Activated naive CD4-positive, alpha-beta T cell treated with anti-CD3 and anti-CD28 coated beads for 36 hours (primary cell): ENCODE measurements at places on chromosomes 2 and 18. TPM values are rescaled to one million over a fixed set of nuclear protein-coding genes. Genes with fewer than 3 reads are reported as not detected.

DNA sequence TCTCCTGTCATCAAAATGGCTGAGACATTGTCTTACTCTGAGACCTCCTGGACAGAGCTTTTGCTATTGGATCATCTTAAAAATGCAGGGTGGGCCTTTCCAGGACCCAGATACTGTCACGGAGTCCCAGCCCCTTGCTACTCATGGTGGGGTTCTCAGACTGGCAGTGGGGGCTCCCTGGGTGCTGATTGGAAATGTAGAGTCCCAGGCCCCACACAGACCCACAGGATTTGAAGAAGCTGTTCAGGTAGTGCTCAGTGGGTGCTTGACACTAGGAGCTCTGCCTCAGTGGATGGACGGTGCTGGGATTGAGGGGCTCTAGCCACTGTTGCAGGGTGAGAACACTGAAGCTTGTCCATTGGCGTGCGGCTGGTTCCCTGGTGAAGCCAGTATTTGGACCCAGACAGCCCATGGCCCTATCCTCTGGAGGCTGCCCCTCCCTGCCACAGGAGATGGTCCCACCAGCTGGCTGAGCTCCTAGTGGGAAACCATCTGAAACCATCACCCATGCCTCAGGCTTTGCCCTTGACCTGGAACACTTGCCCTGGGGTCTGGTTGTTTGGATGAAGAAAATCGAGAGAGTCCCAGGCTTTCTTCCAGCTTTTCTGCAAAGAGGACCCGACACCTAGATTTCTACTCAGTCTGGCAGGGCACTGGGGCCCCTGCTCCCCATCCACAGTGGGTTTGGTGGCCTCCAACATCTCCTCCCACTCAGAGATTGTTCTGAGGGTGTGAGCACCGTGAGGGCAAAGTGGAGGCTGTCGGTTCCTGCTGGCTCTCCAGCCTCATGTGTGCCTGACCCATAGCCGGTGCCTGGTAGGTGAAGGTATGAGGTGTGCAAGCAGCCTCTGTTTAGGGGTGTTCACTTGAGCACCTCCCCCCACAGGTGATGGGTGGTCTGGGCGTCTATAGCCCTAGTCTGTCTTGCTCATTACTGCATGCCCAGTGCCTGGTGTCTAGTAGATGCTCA, 30.1 kb downstream of the MROH2A start:
- no peaks in the 10 kb centered on the region for H3K27me3 ChIP-seq
- H3K27ac ChIP-seq: no peak overlapping the region
- no peak overlapping the region for H3K4me3 ChIP-seq
- no peak for DNase-seq

DNA sequence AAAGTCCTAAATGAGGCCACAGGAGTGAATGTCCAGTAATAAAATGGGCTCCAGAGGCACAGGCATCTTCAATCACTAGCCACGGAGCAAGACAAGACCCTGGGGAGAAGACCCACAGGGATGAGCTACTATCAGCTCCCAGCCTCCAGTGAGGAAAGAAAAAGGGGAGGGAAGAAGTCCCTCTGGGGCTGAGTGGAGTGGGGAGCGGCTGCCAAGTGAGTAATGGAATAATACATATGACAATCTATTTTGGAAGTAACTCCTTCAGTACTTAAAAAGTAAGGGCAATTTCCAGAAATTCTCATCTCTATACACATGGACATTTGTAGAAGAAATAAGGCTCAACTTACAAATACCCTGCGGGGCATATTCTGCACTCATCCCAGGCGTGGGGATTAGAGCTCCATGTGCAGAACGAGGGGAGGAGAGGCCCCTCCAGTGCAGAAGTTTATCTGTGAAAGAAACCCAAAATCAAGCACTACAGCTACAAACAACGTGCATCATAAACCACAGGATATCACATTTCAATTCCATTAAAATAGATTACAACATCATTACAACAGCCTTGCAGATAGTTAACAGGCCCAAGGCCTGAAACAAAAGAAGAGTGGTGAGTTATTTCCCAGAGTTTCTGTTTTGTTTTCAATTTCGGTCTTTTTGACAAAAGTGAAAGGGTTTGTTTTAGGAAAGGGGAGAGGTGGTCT, 84.9 kb downstream of the BCL11A start:
- no peak overlapping the region for H3K27ac ChIP-seq
- no peak for DNase-seq
- no peaks in the 10 kb centered on the region for H3K4me1 ChIP-seq
- no peaks in the 10 kb centered on the region for H3K36me3 ChIP-seq
- no peaks in the 10 kb centered on the region for H3K27me3 ChIP-seq
- H3K4me3 ChIP-seq: no peak overlapping the region

CYRIA gene
- total RNA-seq: 1.0 TPM

DNA sequence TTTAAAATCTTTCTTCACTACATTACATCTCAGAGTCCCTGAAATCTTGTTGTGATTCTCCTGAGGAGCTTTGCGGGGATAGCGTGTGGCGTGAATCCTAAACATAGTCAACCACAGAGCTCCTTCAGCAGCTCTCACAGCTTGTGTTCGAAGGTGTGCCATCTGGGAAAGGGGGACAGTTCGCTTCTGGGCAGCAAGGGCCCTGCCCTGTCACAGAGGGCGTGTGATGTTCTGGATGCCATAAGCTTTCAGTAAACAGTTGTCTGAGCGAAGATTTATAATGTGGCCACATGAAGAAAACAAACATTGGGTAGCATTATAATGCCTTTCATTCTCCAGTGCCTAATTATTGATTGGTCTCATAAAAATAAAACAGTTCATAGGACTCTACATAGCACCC, 172.5 kb downstream of the MYO1B start:
- peaks cover 6% of the 10 kb centered on the region for H3K4me1 ChIP-seq
- H3K36me3 ChIP-seq: peaks cover 17% of the 10 kb centered on the region

DNA sequence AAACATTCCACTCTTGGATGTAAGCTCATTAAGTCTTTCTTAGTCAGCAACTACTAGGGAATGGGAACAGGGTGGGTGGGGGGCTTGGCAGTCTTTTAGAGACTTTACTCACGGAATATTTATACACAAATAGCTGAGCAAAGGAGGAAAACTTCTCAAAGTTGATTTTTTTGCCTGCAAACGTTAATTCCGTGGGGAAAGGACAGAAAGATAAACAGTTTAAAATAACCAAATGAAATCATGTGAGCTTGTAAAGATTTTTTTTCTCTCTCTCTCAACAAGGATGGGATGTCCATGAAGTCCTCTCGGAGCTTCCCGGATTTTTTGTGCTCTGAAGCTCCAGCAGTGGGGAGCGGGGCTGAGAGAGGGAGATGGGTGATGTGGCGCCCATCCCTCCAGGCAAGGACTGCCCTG, 32.2 kb upstream of the MAT2A start:
- no peaks in the 10 kb centered on the region for H3K27me3 ChIP-seq
- H3K4me1 ChIP-seq: no peaks in the 10 kb centered on the region
- no peaks in the 10 kb centered on the region for H3K36me3 ChIP-seq
- no peak overlapping the region for H3K4me3 ChIP-seq

GRCh38 chr18:78006774-78007260, 757.2 kb downstream of the GALR1 start:
- H3K4me1 ChIP-seq: no peaks in the 10 kb centered on the region
- DNase-seq: no peak
- no peaks in the 10 kb centered on the region for H3K36me3 ChIP-seq
- H3K27ac ChIP-seq: no peak overlapping the region
- H3K27me3 ChIP-seq: peaks cover 15% of the 10 kb centered on the region

IL36A gene
- not detected for total RNA-seq

MAL gene
- total RNA-seq: 22.3 TPM

- no peaks in the 10 kb centered on the region for H3K36me3 ChIP-seq
- H3K4me3 ChIP-seq: no peak overlapping the region
- H3K27ac ChIP-seq: no peak overlapping the region
- no peak for DNase-seq
- peaks cover 15% of the 10 kb centered on the region for H3K4me1 ChIP-seq
- peaks cover 2% of the 10 kb centered on the region for H3K27me3 ChIP-seq
These were observed 21.6 kb downstream of the CRIM1 start for GRCh38 chr2:36376992-36377738.

DNA sequence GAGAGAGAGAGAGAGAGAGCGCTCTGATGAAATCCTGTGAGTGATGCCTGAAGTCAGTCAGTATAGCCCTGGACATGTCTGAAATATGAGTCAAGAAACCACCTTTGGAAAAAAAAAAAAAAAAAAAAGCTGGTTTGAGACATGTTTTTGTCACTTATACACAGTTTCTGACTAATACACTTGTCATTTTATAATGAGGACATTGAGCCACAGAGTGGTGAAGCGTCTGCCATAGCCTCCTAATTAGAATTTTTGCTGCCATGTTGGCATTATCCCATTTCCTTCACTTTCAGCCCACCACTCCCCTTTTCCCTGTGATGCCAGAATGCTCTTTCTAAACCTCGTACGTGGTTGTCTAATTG, 15.7 kb upstream of the MYO3B start:
- no peaks in the 10 kb centered on the region for H3K4me1 ChIP-seq
- H3K36me3 ChIP-seq: no peaks in the 10 kb centered on the region
- no peak overlapping the region for H3K27ac ChIP-seq

DNA sequence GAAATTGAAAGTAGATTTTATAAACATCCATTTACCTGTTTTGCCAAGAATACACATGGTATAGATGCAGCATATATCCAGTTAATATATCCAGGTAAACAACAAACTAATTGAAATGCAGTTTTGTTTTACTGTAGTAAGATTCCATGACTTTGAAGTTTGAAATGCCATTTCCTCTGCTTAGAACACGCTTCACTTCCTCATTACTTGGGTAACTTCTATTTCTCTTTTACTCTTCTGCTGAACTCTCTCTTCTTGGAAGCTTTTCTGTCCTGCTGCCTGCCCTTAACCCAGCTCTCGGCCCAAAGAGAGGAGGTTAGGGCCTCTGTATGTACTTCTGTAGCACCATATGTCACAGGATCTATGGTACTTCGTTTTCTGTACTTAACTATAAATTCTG, 14.1 kb upstream of the IL1RL2 start:
- peaks cover 2% of the 10 kb centered on the region for H3K36me3 ChIP-seq
- no peak overlapping the region for H3K27ac ChIP-seq
- no peak for DNase-seq
- H3K27me3 ChIP-seq: peaks cover under 1% of the 10 kb centered on the region
- peaks cover 7% of the 10 kb centered on the region for H3K4me1 ChIP-seq
- no peak overlapping the region for H3K4me3 ChIP-seq

- DNase-seq: no peak
- H3K4me3 ChIP-seq: no peak overlapping the region
- no peaks in the 10 kb centered on the region for H3K36me3 ChIP-seq
- no peaks in the 10 kb centered on the region for H3K4me1 ChIP-seq
- H3K27ac ChIP-seq: no peak overlapping the region
These were observed 407.6 kb upstream of the HS6ST1 start for GRCh38 chr2:128726236-128726635.

GRCh38 chr2:129801575-129801974, 177.9 kb upstream of the RAB6C start:
- H3K36me3 ChIP-seq: no peaks in the 10 kb centered on the region
- H3K27me3 ChIP-seq: no peaks in the 10 kb centered on the region
- H3K27ac ChIP-seq: no peak overlapping the region
- DNase-seq: no peak
- no peak overlapping the region for H3K4me3 ChIP-seq
- no peaks in the 10 kb centered on the region for H3K4me1 ChIP-seq

GRCh38 chr2:229083606-229084340, 187.3 kb downstream of the PID1 start:
- no peaks in the 10 kb centered on the region for H3K4me1 ChIP-seq
- no peak for DNase-seq
- no peak overlapping the region for H3K4me3 ChIP-seq
- H3K27ac ChIP-seq: no peak overlapping the region

HOXD13 gene
- not detected for total RNA-seq

- no peak overlapping the region for H3K4me3 ChIP-seq
- H3K27me3 ChIP-seq: no peaks in the 10 kb centered on the region
- no peak overlapping the region for H3K27ac ChIP-seq
- DNase-seq: no peak
- peaks cover 6% of the 10 kb centered on the region for H3K4me1 ChIP-seq
These were observed 17.5 kb downstream of the YPEL5 start for GRCh38 chr2:30164131-30164925.

DNA sequence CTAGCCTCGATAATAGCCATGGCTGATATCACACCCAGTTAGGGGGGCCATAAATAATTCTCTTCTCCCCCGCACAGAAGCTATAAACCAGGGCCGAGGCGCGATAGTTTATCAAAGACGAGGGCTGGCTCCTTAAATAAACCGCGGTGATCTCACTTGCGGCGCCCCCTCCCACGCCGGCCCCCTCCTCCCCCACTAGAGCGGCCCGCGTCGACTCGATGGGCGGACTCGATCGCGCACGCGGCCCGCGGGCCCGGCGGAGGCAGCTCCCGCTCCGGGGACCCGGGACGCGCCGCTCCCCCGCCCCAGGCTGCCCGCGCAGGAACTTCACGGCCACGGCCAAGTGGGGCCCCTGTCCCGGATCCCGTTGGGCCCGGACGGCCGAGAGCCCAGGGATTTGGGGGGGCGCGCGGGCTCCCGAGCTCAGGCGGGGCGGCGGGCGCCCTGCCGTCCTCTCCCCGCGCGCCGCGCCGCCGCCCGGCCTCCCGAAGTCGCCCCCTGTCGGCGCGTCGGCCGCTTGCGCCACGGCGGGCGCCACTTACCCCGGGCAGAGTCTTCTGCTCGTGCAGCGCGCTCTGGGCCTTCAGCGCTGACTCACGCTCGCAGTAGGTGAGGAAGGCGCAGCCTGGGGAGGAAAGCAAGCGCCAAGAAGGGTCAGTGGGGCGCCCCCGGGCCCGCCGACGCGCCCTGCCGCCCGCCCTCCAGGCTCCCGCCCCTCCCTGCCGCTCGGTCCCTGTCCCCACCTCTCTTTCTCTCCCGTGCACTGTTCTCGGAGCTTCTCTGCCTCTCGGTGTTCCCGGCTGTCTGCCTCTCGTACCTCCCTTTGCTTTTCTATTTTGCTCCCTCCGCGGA, 80.4 kb downstream of the CELF4 start:
- peaks cover 69% of the 10 kb centered on the region for H3K27me3 ChIP-seq
- no peaks in the 10 kb centered on the region for H3K36me3 ChIP-seq
- H3K4me1 ChIP-seq: peaks cover 10% of the 10 kb centered on the region

- no peak overlapping the region for H3K4me3 ChIP-seq
- peaks cover 51% of the 10 kb centered on the region for H3K4me1 ChIP-seq
- DNase-seq: no peak
These were observed 195.7 kb upstream of the ID2 start for GRCh38 chr2:8486141-8486540.

DNER gene
- total RNA-seq: not detected

MALL gene
- 0.17 TPM for total RNA-seq

IL1R1 gene
- total RNA-seq: 5.7 TPM

GRCh38 chr2:240953426-240954410, 44.7 kb upstream of the SNED1 start:
- no peaks in the 10 kb centered on the region for H3K36me3 ChIP-seq
- no peak overlapping the region for H3K27ac ChIP-seq
- no peak overlapping the region for H3K4me3 ChIP-seq
- no peaks in the 10 kb centered on the region for H3K27me3 ChIP-seq

AQP12B gene
- total RNA-seq: not detected

PAPOLG gene
- 16.1 TPM for total RNA-seq

ADD2 gene
- 42.9 TPM for total RNA-seq

- H3K36me3 ChIP-seq: no peaks in the 10 kb centered on the region
- no peaks in the 10 kb centered on the region for H3K4me1 ChIP-seq
- no peak for DNase-seq
- no peak overlapping the region for H3K4me3 ChIP-seq
- H3K27me3 ChIP-seq: peaks cover 4% of the 10 kb centered on the region
- no peak overlapping the region for H3K27ac ChIP-seq
These were observed 92.1 kb upstream of the EFEMP1 start for GRCh38 chr2:56015711-56016115.

G6PC2 gene
- total RNA-seq: not detected

MEP1B gene
- not detected for total RNA-seq

GRCh38 chr2:43206602-43207001, 19.8 kb downstream of the ZFP36L2 start:
- H3K4me3 ChIP-seq: no peak overlapping the region
- peaks cover 33% of the 10 kb centered on the region for H3K4me1 ChIP-seq
- H3K27ac ChIP-seq: no peak overlapping the region
- no peak for DNase-seq
